Bronchial smooth muscle cell (primary cell): ENCODE measurements at places on chromosomes 7 and 10. TPM values are rescaled to one million over a fixed set of nuclear protein-coding genes. Genes with fewer than 3 reads are reported as not detected.

GPR146 gene
- total RNA-seq: 1.6 and 2.4 TPM in 2 replicates

ENTPD1 gene
- total RNA-seq: under 0.01 and 0.60 TPM in 2 replicates

PALD1 gene
- total RNA-seq: 0.16 and 0.43 TPM in 2 replicates

PLXDC2 gene
- total RNA-seq: 3.8 and 9.5 TPM in 2 replicates

SEC31B gene
- 3.3 and 3.9 TPM in 2 replicates for total RNA-seq

GNA12 gene
- 16.5 and 37.0 TPM in 2 replicates for total RNA-seq

LIPN gene
- total RNA-seq: not detected in 2 replicates

CREB5 gene
- 2.7 and 15.9 TPM in 2 replicates for total RNA-seq

ZMIZ1 gene
- 12.5 and 12.6 TPM in 2 replicates for total RNA-seq

NRP1 gene
- 204 and 306 TPM in 2 replicates for total RNA-seq

FGFR2 gene
- under 0.01 and 0.09 TPM in 2 replicates for total RNA-seq

IFIT5 gene
- 18.8 and 20.0 TPM in 2 replicates for total RNA-seq

ADARB2 gene
- total RNA-seq: under 0.01 TPM in 1 of 2 replicates, not detected in the other

CFAP70 gene
- total RNA-seq: 1.4 and 2.1 TPM in 2 replicates

OPALIN gene
- total RNA-seq: not detected in 2 replicates

HOXA7 gene
- total RNA-seq: under 0.01 TPM in 1 of 2 replicates, not detected in the other

IGF2BP3 gene
- total RNA-seq: 21.9 and 52.6 TPM in 2 replicates

NKX6-2 gene
- not detected in 2 replicates for total RNA-seq

C10orf62 gene
- total RNA-seq: not detected in 2 replicates

CCL26 gene
- total RNA-seq: 1.4 TPM in 1 of 2 replicates, not detected in the other

SORCS3 gene
- total RNA-seq: not detected in 2 replicates

BEND7 gene
- 0.63 and 0.69 TPM in 2 replicates for total RNA-seq

FBXL13 gene
- total RNA-seq: 2.1 and 2.5 TPM in 2 replicates

HOXA5 gene
- 10.3 and 26.0 TPM in 2 replicates for total RNA-seq

CC2D2B gene
- 0.09 TPM in 1 of 2 replicates, not detected in the other for total RNA-seq

IFIT1 gene
- 40.8 and 43.9 TPM in 2 replicates for total RNA-seq

NYAP1 gene
- 2.0 and 2.4 TPM in 2 replicates for total RNA-seq

CYP26C1 gene
- under 0.01 TPM in 2 replicates for total RNA-seq

DCLRE1A gene
- 3.2 and 4.3 TPM in 2 replicates for total RNA-seq

ZNF365 gene
- 0.94 and 2.8 TPM in 2 replicates for total RNA-seq

HOXA10 gene
- total RNA-seq: under 0.01 TPM in 1 of 2 replicates, not detected in the other

RPEL1 gene
- total RNA-seq: under 0.01 TPM in 1 of 2 replicates, not detected in the other

ARID5B gene
- 39.2 and 59.4 TPM in 2 replicates for total RNA-seq

ATAD1 gene
- total RNA-seq: 26.4 and 29.6 TPM in 2 replicates

FAM25A gene
- total RNA-seq: not detected in 2 replicates

MYOZ1 gene
- under 0.01 and 0.43 TPM in 2 replicates for total RNA-seq

MRM2 gene
- total RNA-seq: 9.2 and 12.3 TPM in 2 replicates

NSUN5 gene
- total RNA-seq: 11.8 and 14.5 TPM in 2 replicates

CALML5 gene
- total RNA-seq: 0.17 TPM in 1 of 2 replicates, not detected in the other

SP8 gene
- not detected in 2 replicates for total RNA-seq
